ENCODE measurements at places on chromosomes 12 and 14.

GRCh38 chr14:41718477-41719166 lies 111.9 kb downstream of the LRFN5 start:
- no peak for DNase-seq

- peak; percentile 97 for DNase-seq
Measured at GRCh38 chr14:75069121-75069810, at the start of gene ZC2HC1C. Gene ZC2HC1C (plus strand): TSS chr14:75069641. CDS start chr14:75070574, 933 bp downstream.

- no peak for DNase-seq
Measured at GRCh38 chr14:31283578-31284252, 76.1 kb upstream of the HECTD1 start.

GRCh38 chr12:122840580-122841513 lies 5.6 kb downstream of the HIP1R start:
- DNase-seq: no peak

DNA sequence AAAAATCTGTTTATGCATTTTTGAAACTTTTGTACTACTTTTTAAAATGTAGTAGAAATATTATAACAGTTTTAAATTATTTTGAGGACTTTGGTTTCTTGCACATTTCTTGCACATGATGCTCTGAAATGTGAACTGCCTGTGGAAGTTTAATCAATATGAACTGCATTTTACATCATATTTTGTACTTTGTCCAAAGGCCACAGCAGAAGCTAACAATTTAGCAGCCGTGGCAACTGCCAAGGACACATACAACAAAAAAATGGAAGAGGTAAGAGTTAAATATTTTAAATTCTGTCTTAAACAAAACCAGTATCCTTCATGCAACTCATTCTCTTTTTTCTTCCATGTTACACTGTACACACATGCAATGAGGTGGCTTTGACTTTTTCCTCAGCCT lies 45.1 kb downstream of the SAV1 start:
- DNase-seq: no peak

GRCh38 chr12:6095269-6095668 lies 29.2 kb downstream of the VWF start:
- no peak for DNase-seq

GRCh38 chr12:89880690-89881350 lies 172.2 kb upstream of the ATP2B1 start:
- DNase-seq: no peak

- no peak for DNase-seq
Measured at GRCh38 chr12:74816398-74817175, 279.0 kb downstream of the ATXN7L3B start.

DNA sequence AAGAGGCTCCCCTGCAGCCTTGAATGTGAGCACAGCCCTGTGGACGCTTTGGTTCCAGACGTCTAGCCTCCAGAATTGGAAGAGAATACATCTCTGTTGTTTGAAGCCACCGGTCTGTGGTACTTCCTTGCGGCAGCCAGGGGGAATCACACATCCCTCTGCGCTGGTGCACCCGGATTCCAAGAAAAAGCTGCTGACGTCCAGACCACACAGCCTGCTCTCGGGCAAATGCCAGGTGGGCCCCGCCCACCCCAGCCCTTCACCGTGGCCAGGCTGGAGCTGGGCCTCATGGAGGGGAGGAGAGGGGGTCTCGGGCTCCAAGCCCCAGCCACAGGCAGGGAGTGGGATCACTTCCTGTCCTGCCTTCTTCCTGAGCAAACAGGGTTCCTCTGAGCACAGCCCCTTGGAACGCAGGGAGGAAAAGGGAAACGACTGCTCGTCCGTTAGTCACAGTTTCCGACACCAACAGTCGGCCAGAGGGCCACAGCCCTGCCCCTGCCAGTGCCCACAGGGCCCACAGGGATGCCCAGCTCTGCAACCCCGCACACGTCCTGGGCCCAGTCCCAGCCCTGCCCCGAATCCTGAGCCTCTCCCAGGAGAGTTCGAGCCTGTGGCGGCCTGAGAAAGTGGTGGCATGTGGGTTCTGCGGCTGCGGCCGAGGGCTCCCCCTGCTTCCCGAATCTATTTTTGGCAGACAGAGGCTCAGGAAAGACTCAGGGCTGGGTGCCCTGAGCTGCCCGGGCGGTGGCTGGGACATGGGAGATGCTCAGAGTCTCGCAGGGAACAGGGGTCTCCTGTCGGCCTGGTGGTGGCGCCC lies 85.3 kb downstream of the RFLNA start:
- DNase-seq: peak; percentile 83

DNA sequence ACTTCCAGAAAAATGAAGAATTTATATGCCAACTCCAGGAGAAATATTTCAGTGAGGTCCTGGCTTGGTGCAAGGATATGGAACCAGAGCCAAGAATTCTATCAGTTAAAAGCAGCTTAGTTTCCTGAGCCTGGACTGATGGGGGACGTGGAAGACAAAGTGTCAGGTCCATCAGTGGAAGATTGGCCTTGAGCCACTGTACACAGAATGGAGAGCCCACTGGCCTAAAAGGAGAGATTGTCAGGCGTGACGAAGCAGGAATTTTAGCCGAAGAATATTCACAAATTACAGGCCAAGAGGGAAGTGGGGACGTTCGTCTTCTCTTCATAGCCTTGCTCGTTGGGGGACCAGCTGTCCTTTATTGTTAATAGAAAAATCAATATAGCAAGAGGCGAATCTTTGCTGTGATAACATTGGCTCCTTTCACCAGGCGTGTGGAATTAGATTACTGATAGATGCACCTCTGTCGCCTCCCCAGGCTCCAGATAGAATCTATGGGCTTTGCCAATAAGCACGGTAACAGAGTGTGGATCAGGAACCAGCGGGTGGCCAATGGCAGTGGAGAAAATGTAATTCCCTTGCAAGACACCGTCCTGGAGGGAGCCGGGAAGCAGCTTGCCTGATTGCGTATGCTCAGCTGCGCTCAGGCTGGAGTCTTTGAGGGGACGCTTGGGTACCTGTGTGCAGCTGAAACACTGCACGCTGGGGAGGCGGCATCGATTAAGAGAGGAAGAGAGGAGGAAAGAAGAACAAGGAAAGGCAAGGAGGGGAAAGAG lies 56.4 kb downstream of the TMEM132C start:
- no peak for DNase-seq

GRCh38 chr12:644818-645552 lies 18.3 kb downstream of the NINJ2 start:
- peak; percentile 24 for DNase-seq

DNA sequence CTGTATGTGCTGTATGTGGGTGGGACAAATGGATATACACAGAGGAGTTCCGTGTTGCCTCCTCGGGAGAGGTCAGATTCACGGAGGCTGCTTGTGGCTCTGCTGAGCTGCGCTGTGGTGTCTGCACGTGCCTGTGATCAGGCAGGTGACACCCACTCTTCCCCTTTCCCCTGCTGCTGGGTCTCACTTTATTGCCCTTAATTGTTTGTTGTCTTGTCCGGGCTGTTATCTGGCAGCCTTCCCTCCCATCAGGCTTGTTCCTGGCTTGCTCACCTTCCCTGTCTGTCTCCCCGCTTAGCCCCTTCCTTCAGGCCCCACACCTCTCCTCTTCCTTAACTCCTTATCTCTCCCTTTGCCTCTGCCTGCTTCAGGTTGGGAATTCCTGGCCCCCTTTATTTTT lies 13.5 kb downstream of the WNT5B start:
- no peak for DNase-seq

GRCh38 chr14:60222820-60223219 lies 26.2 kb upstream of the PPM1A start:
- DNase-seq: no peak

GRCh38 chr12:113933201-113933786 lies 32.8 kb downstream of the RBM19 start:
- DNase-seq: peak; percentile 84

DNA sequence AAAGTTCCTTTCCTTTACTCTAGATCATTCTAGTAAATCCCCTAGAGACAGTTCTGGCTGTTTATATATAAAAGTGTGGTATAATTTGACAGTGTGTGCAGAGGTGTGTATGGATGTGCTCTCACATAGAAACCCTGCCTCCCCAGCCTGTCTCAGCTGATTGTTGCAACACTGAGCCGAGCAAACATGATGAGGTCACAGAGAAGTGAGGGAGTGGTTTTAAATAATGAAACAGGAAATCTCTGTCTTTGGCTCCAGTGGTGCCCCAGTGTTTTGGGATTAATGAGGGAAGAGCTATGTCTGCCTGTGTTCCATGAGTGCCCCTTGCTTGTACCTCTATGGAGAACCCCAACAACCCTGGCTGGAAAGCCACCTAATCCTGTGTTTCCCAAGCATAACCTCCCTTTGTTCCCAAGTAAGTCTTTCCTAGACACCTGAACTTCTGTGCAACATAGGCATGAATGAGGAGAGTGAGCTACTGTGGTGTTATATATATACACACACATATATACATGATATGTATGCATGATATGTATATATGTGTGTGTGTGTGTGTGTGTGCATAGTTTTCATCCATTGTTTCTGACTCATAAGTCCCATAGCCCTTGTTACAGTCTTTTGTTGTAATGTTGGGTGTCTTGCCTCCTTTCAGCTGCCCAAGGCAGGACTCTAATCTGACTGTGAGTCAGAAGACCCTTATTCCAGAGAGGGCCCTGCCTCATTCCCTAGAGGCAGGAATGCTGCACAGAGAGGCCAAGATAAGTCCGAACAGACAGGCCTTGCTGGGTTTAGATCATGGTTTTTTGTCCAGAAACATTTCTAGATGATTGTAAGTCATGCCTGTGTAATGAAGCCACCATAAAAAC lies 18.0 kb downstream of the TRAF3 start:
- peak; percentile 88 for DNase-seq

DNA sequence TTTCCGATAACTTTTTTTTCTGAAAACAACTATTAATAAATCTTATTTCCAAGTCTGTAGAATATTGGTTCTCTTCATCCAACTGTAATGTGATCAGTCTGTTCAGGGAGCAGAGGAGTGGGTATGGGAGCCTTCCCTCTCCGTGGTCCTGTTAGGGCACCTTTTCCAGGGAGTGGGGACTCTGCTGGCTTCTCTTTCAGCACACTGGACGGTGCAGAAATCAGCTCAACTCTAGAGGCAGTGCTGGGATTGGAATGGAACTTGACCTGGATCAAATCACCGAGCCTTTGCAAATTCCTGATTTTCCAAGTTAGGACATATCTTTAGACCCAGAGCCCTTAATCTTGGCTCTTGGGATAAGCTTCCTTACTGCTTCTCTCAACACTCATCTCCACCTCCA lies 630.4 kb downstream of the DIO2 start:
- no peak for DNase-seq

GRCh38 chr12:82805812-82806497 lies 119.2 kb downstream of the TMTC2 start:
- peak; percentile 3 for DNase-seq

DNA sequence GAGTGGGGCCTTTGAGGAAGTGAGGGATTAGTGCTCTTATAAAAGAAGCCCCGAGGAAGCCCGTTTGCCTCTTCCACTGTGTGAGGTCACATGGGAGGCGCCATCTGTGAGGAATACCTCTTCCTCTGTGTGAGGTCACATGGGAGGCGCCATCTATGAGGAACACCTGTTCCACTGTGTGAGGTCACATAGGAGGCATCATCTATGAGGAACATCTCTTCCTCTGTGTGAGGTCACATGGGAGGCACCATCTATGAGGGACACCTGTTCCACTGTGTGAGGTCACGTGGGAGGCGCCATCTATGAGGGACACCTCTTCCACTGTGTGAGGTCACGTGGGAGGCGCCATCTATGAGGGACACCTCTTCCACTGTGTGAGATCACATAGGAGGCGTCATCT lies 69.7 kb downstream of the SLC24A4 start:
- no peak for DNase-seq

- no peak for DNase-seq
Measured at GRCh38 chr12:79020106-79020505, 155.5 kb downstream of the SYT1 start.

DNA sequence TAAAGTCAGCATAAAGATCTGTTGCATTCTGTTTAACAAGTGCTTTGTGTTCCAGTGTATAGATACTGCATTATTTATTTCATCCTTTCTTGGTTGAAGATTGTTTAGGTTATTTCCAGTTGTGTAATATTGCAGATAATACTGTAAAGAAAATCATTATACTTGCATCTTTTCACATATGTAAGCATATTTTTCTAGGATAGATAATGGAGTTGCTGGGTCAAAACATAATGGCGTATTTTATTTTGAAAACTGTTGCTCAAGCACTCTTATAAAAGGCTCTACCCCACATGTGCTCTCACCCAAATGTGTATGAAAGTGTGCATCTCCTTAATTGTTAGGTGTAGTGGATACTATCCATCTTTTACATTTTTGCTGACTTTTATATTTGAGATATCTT lies 274.4 kb downstream of the FBXL14 start:
- DNase-seq: no peak

- DNase-seq: no peak
Measured at GRCh38 chr12:93667672-93668071, 9.5 kb upstream of the CRADD start.

DNA sequence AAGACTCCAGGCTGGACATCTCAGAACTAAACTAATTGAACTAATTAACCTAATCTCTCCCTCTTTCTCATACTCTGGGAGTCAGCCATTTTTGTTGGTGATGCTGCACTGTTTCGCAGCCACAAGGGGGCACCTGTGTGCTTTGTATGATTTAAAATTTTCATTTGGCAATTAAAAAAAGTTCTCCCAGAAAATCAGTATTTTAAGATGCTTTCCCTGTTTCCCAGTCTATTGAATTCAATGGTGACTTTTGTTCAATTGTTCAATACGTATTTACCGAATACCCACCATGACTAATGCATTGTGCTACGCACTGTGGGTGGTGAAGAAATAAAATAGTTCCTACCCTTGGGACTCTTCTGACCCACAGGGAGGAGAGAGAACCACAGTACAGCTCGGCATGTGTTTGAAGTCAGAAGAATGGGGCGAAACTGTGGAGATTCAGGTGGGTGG lies 63.7 kb downstream of the ZNF664 start:
- DNase-seq: peak; percentile 67

Data from AG08395 (cell line).